ENCODE measurements at places on chromosomes 6 and 20. TPM values are rescaled to one million over a fixed set of nuclear protein-coding genes. Genes with fewer than 3 reads are reported as not detected.

The DLK2 gene
- 0.53 TPM for total RNA-seq

The KHDC1 gene
- 1.7 TPM for total RNA-seq

The GGTLC1 gene
- 57.2 TPM for total RNA-seq

The FOXS1 gene
- total RNA-seq: 1.1 TPM

The ZNF165 gene
- 2.2 TPM for total RNA-seq

The FOXQ1 gene
- 7.5 TPM for total RNA-seq

The TOX2 gene
- 16.3 TPM for total RNA-seq

The TGM3 gene
- total RNA-seq: 0.32 TPM

The TOMM6 gene
- 134 TPM for total RNA-seq

The CDH4 gene
- 0.06 TPM for total RNA-seq

The POU3F2 gene
- total RNA-seq: not detected

The SRC gene
- 72.7 TPM for total RNA-seq

The BPIFA1 gene
- total RNA-seq: 28.4 TPM

The PPP1R14C gene
- total RNA-seq: 15.4 TPM

The MCCD1 gene
- total RNA-seq: not detected

The HDGFL1 gene
- not detected for total RNA-seq

The PARD6B gene
- 32.5 TPM for total RNA-seq

The TNFRSF6B gene
- total RNA-seq: 5.3 TPM

The SLC17A9 gene
- 10.4 TPM for total RNA-seq

The PROKR2 gene
- total RNA-seq: not detected

The SLA2 gene
- 1.4 TPM for total RNA-seq

The HLA-DOB gene
- 0.95 TPM for total RNA-seq

The SULF2 gene
- total RNA-seq: 34.6 TPM

The LY6G5B gene
- total RNA-seq: 11.0 TPM

The ECT2L gene
- total RNA-seq: 3.9 TPM

The SMOC2 gene
- 12.6 TPM for total RNA-seq

The PRICKLE4 gene
- total RNA-seq: 12.1 TPM

The SIRPB1 gene
- total RNA-seq: 35.8 TPM

The ME1 gene
- total RNA-seq: 12.9 TPM

The RAET1G gene
- 0.83 TPM for total RNA-seq

The TGM2 gene
- total RNA-seq: 362 TPM

The EYS gene
- total RNA-seq: not detected

The PRDM1 gene
- total RNA-seq: 13.9 TPM

The ZC2HC1B gene
- not detected for total RNA-seq

The GLP1R gene
- total RNA-seq: 0.35 TPM

The TPX2 gene
- 1.9 TPM for total RNA-seq

The COL12A1 gene
- total RNA-seq: 36.6 TPM

The PDYN gene
- not detected for total RNA-seq

The C6orf141 gene
- total RNA-seq: 4.1 TPM

The RIMS1 gene
- 3.8 TPM for total RNA-seq

The POU5F1 gene
- 5.0 TPM for total RNA-seq

The PTCHD4 gene
- total RNA-seq: 2.3 TPM

The ENPP3 gene
- 1.7 TPM for total RNA-seq

The NMBR gene
- total RNA-seq: not detected

The MLN gene
- not detected for total RNA-seq

The BTNL2 gene
- not detected for total RNA-seq

The CCDC167 gene
- total RNA-seq: 12.7 TPM

The LGSN gene
- 1.7 TPM for total RNA-seq

The JPH2 gene
- total RNA-seq: 4.6 TPM

The MKKS gene
- 16.8 TPM for total RNA-seq

Measured in lower lobe of right lung (tissue), 2 donors.